ENCODE measurements at places on chromosomes 12 and 14. TPM values are rescaled to one million over a fixed set of nuclear protein-coding genes. Genes with fewer than 3 reads are reported as not detected.

DNA sequence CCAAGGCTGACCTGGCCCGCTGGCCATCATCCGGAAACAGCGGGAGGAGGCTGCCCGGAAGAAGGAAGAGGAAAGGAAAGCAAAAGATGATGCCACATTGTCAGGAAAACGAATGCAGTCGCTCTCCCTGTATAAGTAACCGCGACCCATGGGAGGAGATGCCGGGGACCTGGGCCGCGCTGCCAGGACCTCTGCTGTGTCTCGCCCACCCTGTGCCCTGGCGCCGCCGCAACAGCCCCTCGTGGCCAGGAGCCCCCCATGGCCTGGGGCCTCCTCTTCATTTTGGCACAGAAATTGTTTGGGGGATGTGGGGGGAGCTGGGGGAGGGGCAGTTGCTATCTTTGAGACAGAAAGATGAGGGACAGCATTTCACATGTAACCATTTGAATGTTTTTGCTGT, 16.5 kb downstream of the HSPB8 start:
- DNase-seq = no peak

GRCh38 chr12:127400221-127400620, 866.7 kb upstream of the TMEM132C start:
- DNase-seq = no peak

GRCh38 chr14:72075649-72076334, 143.6 kb downstream of the RGS6 start:
- DNase-seq = no peak

- no peak for DNase-seq
These were observed 13.5 kb downstream of the PHLDA1 start for GRCh38 chr12:76018111-76018510.

DNA sequence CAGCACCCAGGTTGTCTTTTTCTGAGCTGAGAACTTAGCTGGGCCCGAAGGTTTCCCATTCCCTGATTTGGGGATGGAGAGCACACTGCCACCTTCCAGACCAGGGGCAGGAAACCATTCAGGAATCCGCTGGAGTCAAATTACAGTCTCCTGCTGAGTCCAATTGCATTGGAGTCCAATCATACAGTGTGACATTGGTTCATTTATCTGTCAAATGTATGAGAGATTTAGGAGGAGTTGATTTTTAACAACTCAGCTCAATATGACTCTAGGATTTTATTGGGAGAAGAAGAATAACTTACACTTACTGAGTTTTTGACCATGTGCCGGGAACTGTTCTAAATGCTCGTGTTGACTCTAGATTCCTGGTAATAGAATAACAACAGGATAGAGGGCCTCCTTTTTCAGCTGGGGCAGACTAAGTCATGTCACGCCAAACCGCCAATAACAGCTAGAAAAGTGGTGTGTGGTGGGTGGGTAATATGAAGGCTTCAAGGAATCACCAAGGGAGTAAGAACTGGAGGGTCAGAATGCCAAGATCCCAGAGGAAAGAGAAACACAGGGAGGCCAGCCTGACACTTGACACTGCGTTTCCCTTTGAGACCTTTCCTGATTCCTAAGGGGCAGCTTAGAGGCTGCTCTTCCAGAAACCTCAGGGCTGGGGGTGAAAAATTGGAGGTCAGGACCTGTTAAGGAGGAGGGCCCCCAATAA, 11.5 kb downstream of the SYNDIG1L start:
- no peak for DNase-seq

DNA sequence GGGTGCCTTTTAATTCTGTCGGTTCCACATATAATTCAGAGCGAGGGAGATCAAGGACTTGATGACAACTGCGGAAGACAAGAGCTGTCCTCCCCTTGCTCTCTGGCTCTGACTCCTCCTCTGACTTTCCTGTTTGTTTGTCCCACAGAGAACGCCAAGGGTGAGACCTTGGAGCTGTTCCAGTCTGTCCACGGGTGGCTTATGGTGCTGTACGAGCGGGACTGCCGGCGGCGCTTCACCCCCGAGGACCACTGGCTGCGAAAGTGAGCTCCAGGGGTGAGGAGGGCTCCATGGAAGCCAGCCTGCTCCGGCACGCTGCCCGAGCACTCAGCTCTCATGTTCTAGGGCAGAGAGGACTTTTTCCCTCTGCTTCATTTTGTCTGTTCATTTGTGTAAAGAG, 32.8 kb downstream of the UBE3B start:
- DNase-seq = no peak

DNA sequence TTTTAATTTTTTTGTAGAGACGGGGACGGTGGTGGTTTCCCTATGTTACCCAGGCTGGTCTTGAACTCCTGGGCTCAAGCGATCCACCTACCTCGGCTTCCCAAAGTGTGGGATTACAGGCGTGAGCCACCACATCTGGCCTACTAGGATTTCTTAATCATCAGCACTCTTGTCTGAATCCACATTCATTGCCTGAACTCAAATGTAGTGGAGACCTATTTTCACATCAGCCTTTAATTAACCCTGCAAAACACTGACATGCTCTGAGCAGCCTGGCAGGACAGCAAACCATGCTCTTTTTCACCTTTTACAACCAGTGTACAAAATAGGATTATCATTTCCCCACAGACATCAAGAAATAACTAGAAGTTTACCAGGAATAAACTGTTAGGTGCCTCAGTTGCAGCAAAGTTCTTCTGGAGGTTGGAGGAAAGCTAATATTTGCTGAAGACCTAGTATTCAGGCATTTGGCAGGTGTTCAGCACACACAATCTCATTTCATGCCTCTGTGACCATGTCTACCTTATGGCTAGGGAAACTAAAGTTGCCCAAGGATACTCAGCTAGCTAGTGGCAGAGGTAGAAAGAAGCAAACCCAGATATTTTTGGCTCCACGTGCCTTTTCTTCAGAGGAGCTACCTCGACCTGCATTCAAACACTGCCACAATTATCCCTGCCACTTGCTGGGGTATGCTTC, 37.7 kb downstream of the CFL2 start:
- no peak for DNase-seq

- DNase-seq = no peak
These were observed 180.9 kb downstream of the CHST11 start for GRCh38 chr12:104637604-104638003.

DNA sequence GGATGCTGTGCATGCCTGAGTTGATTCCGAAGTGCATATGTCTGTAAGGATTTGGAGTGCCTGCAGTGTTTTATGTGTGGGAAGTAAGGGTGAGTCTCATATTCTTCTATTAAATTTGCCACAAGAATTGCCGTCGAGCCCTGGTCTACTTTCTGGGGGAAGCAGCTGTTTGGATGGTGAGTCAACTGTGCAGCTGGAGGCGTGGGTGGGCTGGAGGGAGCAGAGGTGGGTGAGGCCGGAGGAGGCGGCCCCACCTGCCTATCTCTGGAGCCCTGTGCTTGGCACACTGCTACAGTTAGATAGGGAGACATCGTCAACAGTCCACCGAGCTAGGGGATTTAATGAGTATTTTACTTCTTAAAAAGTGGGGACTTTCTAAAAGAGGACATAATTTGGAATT, 9.7 kb downstream of the GLRX5 start:
- no peak for DNase-seq

DNA sequence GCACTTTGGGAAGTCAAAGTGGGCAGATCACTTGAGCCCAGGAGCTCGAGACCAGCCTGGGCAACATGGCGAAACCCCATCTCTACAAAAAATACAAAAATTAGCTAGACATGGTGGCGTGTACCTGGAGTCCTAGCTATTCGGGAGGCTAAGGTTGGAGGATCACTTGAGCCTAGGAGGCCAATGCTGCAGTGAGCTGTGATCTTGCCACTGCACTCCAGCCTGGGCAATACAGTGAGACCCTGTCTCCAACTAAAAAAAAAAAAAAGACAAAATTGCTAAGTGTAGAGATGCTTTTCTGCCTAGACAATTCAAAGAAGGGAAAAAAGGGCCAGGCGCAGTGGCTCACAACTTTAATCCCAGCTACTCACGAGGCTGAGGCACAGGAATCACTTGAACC, 3.4 kb upstream of the LRP6 start:
- no peak for DNase-seq

DNA sequence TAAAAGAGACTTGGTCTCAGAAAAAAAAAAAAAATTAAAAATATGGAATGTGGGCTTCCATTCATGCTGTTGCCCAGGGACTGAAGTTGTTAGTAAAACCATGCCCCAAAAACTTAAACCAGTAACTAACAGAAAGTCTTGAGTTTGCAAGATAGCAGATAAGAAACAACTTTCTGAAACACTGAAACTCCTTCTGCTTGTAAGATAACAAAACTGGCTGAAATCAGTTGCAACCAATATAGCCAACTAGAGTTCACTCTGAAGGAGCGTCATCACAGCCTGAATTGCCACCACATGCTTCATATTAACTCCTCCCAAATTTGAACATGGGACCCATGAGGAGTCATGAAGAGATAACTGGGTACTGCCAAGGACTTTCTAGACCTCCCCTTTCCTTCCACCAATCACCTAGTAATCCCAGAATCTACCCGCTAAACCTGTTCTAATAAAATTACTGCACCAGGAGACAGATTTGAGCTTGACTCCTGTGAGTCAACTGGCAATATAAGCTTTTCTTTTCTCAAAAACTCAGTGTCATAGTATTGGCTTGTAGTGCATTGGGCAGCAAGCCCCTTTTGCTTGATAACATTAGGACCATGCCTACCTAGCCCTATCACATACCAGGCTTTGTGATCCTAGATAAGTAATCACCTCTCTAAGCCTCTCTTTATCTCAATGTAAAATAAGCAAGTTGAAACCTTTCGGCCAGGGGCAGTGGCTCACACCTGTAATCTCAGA, 53.6 kb downstream of the R3HDM2 start:
- no peak for DNase-seq

- DNase-seq = no peak
These were observed 485 bp downstream of the SENP1 start for GRCh38 chr12:48105321-48105866.

DNA sequence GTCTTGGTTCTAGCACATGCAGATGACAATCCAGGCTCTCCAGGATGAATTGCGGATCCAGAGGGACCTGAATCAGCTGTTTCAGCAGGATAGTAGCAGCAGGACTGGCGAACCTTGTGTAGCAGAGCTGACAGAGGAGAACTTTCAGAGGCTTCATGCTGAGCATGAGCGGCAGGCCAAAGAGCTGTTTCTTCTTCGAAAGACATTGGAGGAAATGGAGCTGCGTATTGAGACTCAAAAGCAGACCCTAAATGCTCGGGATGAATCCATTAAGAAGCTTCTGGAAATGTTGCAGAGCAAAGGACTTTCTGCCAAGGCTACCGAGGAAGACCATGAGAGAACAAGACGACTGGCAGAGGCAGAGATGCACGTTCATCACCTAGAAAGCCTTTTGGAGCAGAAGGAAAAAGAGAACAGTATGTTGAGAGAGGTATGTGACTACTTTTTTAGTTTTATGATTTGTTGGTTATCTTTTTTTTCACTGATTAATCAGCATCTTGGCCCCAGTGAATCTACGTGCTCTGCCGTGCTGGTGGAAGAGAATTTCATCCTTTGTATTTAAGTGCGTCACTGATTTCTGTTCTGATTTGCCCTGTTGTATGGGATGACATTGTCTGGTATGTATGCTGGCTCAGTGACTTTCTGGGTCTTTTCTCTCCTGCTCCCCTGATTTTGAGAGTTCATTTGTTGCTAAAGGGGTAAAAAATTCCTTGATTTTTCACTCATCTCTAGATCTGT, 92.3 kb downstream of the ERC1 start:
- DNase-seq = no peak

GRCh38 chr14:39988939-39989338, 556.7 kb upstream of the FBXO33 start:
- no peak for DNase-seq

DNA sequence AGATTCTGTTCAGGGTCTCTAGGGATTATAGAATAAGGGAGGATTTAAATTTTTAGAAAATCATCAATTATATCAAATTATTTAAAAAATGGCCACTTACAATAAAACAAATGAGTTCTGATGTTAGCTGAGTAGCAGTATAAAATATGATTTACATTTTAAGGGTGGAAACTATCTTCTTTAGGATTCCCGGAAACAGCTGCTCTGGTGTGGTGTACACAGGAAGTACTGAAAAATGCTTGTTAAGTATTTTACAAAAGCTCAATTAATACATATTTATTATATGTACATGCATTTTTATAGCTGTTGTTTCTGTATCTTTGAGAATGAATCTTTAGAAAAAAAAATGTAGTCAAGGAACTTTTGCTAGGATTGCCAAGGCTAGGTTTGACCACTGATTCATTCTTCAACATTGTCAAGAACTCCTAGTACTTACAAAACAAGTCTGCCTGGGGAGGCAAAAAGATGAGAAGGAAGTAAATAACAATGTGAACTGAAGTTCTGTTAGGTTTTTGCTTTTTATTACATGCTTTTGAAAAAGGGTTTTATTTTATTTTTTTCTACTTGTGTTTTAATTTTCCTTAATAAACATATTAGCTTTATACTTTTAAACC, 48.0 kb downstream of the ARF6 start:
- DNase-seq = no peak

DNA sequence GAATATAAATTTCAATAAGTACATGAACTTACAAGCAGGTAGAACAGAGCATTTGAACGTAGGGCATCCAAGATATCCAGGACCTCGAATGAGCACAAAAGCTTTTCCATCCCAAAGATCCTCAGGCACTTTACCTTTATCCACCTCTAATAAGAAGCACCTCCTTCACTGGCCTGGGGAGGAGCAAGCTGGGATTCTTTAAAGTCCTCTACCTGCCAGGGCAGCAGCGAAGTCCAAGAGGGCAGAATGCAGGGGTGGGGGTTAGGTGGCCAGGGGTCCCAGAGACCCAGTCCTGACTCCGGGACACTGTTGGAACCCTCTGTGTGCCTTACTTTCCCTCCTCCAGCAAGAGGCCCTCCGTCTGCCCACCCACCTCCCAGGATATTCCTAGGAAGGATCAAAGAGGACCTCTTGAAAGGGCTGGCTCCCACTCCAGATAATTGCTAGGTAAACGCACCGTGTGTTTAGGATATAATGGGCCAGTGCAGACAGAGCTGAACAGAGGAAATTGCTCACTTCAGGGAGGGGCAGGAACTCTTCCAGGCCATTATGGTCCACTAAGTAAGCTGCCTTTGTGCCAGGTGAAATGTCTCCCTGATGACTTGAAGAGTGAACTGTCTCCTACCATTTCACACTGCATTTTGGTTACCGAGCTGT, 68.1 kb downstream of the TTC9 start:
- DNase-seq = no peak

DNA sequence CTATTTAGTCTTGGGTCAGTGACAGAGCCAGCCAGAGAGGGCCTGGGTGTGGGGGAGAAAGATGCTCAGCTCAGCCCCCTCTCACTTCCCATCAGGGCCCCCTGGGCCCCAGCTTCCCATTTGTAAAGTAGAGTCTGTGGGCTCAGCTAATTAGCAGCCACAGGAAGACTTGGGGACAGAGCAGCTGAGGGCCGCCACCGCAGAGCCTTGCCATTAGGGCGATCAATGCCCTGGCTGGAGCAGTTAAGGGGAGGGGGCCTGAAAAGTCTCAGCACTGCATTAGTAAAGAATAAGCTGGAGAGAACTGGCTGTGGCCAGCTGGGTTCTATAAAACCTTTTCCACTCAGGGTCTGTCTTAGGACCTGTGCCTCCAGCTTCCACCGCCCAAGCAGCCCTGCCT, 2.7 kb downstream of the PLEKHD1 start:
- no peak for DNase-seq

GRCh38 chr14:58705066-58705465, 67.3 kb downstream of the DACT1 start:
- no peak for DNase-seq

The TMEM63C gene
- 2.8 TPM for total RNA-seq

The SLCO1B1 gene
- not detected for total RNA-seq

The ESPL1 gene
- 7.2 TPM for total RNA-seq

The ACRBP gene
- 41.7 TPM for total RNA-seq

The DYRK2 gene
- 42.1 TPM for total RNA-seq

The TAS2R20 gene
- 2.1 TPM for total RNA-seq

The GPHN gene
- total RNA-seq = 9.0 TPM

The ALDH1L2 gene
- 2.9 TPM for total RNA-seq

All from spleen (tissue), 13 donors.